GM10248 (cell line): ENCODE measurements at places on chromosomes 6 and 20.

- no peak for DNase-seq
Observed at GRCh38 chr6:2578767-2579166, 172.0 kb downstream of the MYLK4 start.

- DNase-seq = no peak
Observed at GRCh38 chr20:13396022-13396421, 174.9 kb downstream of the ISM1 start.

- DNase-seq = no peak
Observed at GRCh38 chr20:4130404-4131189, 115.2 kb upstream of the RNF24 start.

- no peak for DNase-seq
Observed at GRCh38 chr6:15893556-15894253, 230.9 kb upstream of the DTNBP1 start.

DNA sequence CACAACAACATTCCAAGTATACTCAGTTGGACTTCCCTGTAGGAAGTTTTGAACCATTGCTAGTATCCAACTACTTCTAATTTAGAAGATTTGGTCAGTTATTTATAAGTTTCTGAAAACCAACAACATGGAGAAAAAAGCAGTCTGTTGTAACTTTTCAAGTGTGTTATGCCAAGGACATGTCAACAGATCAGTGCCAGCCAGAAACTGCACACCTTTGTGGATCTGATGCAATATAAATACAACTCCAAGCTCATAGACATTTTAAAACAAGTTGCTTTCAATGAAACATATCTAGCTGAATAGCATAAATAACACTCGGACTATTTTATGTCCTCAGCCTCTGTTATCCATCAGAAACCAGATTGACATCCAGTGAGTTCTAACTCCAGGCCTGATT lies 58.3 kb upstream of the CARMIL1 start:
- DNase-seq = no peak

- no peak for DNase-seq
Observed at GRCh38 chr6:11802886-11803590, 24.4 kb upstream of the ADTRP start.

DNA sequence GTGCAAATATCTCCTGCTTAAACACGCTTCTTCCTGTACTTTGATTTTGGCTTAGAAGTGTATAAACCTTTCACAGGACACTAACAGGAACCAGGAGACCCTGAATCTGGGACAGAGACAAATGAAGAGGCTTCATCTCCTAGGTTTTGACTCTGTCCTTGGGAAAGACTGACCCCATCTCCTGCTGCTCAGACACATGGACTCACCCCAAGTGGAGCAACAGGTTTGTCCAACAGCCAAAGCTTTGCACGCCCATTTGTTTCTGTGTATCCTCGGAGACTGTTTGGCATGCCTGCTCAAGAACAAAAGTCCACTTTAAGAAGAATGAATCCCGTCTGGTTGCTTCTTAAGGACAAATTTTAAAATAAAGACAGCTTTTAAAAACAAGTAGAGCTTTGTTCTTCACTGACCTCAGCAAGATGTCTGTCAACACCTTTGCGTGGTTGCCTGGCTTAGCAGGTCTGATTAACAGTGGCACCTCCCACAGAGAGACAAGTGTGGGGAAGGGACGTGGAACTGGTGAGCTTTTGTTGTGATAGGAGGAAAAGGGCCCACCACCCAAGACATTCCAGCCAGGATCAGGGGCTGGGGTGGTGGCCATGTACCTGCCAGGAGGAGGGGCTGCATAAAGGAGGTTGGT lies 202.6 kb downstream of the SOD2 start:
- no peak for DNase-seq

- DNase-seq = no peak
Observed at GRCh38 chr6:155962276-155962675, 506.6 kb upstream of the NOX3 start.

- DNase-seq = no peak
Observed at GRCh38 chr6:125258651-125259353, 43.0 kb downstream of the HDDC2 start.

- no peak for DNase-seq
Observed at GRCh38 chr6:157036245-157036711, 259.1 kb downstream of the ARID1B start.

GRCh38 chr6:140713495-140713894 lies 1339.0 kb upstream of the CITED2 start:
- DNase-seq = no peak

DNA sequence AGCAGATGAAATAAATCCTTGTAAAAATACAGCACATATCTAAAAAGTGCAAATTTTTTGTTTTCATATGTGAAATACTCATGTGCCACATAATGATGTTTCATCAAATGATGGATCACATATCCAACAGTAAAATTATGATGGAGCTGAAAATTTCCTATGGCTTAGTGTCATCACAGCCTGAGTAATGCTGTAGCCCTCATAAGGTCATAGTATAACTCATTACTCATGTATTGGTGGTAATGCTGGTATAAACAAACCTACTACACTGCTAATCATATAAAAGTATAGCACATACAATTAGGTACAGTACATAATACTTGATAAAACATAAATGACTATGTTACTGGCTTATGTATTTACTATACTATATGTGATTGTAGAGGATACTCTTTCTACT lies 12.9 kb downstream of the TSPYL1 start:
- DNase-seq = no peak

DNA sequence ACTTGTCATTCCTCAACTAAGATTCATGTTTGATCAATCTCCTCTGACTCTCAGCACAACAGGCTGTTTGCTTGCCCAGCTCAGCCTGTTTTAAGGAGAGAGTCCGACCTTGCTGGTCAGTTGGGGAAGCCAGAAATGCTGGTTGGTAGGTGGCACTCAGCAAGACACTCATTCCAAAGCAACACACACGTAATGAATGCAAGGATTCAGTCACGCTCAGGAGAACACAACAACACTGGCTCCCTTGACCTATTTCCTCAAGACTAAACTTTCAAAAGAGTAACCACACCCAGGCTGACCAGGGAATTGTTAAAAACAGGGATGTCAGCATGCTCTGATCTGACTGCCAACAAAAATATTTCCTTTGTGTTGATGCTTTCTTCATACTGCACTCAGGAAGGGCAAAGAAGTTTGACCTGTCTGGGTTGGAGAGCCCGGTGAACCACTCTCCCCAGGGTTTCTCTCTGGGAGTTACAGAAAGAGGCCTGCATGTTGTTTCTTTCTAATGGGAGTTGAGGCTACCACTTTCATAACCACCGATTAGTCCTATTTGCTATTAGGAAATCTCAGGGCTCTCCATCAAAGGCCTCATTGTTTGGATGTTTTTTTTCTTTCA lies 25.6 kb upstream of the PREP start:
- DNase-seq = no peak

DNA sequence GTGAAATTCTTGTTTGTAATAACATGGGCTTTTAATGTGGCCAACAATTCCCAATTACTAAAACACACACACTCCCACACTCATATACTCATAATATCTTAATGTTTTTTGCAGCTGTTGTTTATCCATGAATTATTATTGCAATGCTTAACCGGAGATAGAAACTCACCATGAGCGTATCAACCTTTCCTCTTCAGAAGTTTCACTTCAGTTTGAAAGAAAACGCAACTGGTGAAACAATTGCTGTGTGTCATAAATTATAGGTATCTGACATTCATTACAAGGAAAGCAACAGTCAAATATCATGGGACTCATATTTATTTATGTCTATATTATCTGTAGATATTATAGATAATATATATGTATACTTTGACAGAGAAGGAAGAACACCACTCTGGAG lies 104.1 kb downstream of the HDGFL1 start:
- DNase-seq = no peak

DNA sequence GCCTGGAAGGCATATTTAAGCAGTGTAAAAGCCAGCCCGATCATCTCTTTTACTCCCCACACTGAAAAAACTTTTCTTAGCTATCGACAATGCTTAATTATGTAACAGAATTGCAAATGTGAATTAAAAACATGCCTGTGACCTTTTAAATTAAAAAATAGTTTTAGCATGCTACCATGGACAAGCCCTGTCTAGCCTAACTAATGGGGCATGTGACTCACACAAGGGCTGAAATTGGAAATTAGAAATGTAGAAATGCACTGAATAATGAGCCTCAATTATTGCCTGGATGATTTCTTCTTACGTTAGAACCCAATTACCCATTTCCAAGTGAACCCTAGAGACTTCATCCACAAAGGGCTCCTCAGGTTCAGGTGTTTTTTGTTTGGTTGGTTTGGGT lies 82.7 kb downstream of the SIM1 start:
- DNase-seq = no peak

GRCh38 chr20:44154521-44155001 lies 32.4 kb downstream of the JPH2 start:
- no peak for DNase-seq

DNA sequence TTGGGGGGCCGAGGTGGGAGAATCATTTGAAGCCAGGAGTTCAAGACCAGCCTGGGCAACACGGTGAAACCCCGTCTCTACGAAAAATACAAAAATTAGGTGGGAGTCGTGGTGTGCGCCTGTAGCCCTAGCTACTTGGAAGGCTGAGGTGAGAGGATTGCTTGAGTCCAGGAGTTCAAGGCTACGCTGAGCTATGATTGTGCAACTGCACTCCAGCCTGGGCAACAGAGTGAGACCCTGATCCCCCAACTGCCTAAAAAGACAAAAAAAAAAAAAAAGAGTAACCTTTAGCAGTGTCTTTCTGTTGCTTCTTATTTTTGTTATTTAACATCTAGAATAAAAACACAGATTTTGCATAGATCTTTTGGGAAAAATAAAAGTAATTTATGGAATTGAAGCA lies 13.1 kb upstream of the COQ3 start:
- DNase-seq = no peak

DNA sequence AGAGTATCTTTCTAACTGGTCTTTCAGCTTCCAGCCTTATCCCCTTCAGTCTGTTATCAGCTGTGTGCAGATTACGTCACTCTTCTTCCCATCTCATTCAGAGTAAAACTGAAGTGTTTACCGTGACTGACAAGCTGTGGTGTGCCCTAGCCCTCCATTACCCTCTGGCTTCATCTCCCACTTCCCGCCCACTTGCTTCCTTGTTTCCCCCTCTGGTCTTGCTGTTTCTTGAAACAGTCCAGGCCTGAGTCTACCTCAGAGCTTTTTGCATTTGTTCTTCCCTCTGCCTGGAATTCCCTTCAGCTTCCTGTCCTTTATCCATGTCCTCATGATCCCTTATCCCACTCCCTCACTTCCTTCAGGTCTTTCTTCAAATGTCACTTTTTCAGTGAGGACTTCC lies 66.9 kb downstream of the CARMIL1 start:
- no peak for DNase-seq

DNA sequence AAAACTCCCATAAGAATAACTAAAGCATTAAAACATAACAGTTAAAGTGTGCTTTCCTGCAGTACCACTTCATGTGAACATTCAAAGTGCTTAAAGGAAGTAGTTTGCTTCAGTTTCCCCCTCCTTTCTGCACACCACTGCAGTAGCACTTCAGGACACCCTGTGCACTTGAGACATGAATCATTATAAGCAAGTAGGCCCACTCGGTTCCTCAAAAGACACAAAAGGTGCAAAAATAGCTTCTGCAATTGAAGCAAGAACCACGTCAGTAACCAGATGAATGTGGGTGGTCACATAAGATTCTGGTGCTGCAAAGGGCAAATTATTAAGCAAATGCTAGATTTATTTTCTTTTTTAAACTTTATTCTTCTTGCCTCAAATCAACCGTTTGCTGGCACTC lies 160.6 kb downstream of the HIVEP2 start:
- DNase-seq = peak; percentile 70

GRCh38 chr6:157627195-157627966 lies 195.7 kb upstream of the SNX9 start:
- DNase-seq = no peak

GRCh38 chr6:13733178-13733887 lies 21.7 kb upstream of the RANBP9 start:
- DNase-seq = no peak

DNA sequence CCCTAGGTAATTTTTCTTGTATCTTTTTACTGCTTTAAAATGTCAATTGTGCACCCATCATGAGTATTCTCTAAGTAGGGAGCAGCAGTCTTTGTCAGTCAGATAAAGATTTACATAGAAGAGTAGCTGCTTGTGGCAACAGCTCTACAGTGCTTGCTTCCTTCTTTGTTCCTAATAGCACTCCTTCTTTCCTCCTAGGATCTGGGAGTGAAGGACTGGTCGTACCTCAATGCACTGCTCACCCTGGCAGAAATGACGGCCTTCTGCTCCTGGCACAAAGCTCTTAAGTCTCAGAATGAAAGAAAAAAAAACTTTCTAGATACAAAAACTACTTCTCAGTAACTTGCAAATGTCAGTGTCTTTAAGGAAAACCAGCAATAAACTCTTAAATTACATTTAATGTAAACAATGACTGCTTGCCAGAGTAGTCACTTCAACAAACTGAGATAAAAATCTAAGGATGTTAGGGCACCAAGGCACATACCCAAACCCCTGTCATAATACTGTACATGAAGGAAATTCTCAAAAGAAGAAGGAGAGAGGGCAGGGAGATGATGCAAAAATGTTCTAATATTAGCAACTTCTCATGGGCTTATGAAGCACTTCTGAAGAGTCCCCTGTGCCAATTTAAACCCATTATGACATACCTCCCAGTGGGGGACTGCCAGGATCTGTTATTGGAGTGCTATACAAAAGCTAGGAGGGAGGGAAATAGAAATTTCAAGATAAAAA lies 34.0 kb downstream of the NCOA6 start:
- DNase-seq = no peak

- no peak for DNase-seq
Observed at GRCh38 chr20:24782801-24783630, 166.1 kb upstream of the CST7 start.

- peak; percentile 26 for DNase-seq
Observed at GRCh38 chr20:25695532-25696370, 902 bp downstream of the ZNF337 start.

- DNase-seq = no peak
Observed at GRCh38 chr20:19288061-19288460, 75.6 kb downstream of the SLC24A3 start.

- DNase-seq = no peak
Observed at GRCh38 chr6:77470983-77471382, 7.7 kb upstream of the HTR1B start.

DNA sequence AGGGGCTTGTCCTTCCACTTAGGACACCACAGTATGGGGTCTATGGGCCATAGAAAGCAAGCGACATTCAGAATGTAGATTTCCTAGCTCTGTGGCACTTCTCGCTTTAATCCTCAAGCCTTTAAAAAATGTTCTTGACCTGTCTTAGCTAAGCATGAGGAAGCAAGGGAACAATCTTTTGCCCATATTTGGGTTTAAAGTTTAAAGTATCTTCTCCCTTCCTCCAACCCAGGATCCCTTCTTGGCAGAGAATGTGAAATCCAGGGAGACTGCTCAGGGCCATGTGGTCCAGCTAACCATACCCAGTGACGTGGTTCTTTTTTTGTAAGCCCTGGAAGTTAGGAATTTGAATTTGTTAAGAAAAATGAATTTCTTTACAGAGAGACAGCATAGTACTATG lies 289.9 kb downstream of the BTBD9 start:
- no peak for DNase-seq

- DNase-seq = no peak
Observed at GRCh38 chr6:1049170-1049569, 262.7 kb upstream of the FOXQ1 start.
